ENCODE measurements at places on chromosomes 2 and 18.

DNA sequence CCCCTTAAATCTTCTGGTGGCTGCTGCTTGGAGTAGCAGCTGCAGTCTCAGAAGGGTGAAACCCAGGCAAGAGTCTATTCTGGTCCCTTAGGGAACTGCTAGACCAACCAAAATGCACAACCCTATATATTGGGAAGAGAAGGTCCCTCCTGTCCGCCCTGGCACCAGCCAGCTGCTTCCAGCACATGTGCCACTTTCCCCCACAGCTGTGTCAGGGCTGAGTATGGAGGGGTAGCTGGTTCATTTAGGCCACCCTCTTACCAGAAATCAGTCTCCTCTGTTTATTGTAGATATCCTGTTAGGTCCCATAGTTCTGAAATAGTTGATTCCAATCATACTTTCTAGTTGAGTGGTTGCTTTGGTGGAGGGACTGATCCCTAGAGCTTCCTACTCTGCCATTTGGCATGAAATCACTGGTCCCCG lies 68.9 kb downstream of the BIRC6 start:
- no peak for DNase-seq

DNA sequence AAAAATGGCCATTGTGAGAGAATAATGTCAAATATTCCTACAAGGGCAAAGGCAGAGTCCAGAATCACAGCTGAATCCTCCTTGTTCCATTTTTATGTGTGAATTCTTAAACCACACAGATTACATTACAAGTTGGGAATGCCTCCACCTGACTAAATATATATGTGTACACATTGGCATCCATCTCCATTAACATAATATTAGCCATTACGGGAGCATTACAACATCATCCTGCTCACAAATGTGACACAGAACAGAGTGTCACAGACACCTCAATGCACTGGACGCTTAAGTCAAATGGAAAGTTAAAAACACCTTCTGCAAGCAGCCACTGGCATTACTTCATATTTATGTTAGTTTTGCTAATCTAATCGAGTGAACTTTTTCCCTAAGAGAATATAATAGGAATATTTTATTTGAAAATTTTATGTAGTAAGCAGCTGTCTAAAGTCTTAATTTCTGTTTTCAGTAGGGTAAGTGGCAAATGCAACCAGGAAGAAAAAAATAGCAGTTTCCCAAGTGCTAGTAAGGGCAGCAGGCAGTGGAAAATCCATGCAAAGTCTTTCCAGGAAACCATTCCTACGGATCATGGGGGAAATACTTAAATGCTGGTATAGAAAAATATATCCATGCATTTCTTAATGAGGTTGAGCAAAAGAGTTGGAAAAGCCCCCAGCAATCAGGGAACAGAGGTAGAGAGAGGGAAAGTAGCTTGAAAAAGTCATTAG lies 255.6 kb downstream of the OSR1 start:
- DNase-seq: no peak

DNA sequence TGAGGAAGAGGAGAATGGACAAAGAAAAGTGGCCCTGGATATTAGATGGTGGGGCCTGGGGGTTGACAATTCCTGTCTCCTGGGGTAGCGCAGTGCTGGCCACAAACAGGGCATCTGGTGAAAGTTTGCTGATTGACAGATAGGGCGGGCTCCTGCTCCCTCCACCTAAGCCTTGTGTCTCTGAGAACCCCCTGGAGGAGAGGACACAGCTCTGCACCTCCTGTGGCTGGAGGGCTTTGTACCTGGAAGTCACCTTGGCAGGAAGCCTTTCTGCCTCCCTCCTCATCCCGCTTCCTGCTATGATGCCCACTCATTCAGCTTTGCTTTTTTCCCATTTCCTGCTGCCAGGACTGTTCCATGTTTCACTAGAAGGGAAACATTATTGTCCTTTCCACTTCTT lies 72.4 kb downstream of the RHOB start:
- no peak for DNase-seq

GRCh38 chr2:46674488-46674887 lies 195.1 kb downstream of the TMEM247 start:
- no peak for DNase-seq

GRCh38 chr18:14221689-14222088 lies 89.5 kb upstream of the ZNF519 start:
- no peak for DNase-seq
